Ovary (tissue), 10 donors: ENCODE measurements at places on chromosomes 12 and 14.

- no peak for DNase-seq
These were observed 3.2 kb upstream of the SYNDIG1L start for GRCh38 chr14:74429221-74429691.

DNA sequence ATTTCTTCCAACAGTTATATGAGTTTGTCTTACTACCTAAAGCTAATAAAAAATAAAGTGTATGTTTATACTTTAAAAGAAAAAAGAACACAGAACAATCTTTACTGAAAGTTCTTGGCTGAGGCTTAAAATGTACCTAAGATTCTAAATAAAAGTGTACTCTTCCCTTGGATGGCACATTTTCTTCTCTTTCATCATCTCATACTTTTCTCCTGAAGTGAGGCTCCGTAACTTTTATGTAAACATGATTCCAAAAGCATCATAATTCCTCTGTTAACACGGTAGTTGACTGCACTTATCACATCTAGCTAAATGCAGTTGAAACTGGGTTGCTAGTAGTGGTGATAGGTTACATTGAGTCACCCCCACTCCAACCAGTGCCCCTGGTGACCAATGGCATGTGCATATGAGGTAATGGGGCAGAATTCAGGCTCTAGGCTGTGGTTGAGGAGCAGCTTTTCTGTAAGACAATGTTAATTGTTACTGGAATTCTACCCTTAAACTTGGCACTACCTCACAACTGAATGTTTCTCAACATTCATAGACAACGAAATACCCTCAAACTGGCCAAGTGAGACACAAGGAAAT, 38.4 kb downstream of the WASHC3 start:
- DNase-seq: no peak

DNA sequence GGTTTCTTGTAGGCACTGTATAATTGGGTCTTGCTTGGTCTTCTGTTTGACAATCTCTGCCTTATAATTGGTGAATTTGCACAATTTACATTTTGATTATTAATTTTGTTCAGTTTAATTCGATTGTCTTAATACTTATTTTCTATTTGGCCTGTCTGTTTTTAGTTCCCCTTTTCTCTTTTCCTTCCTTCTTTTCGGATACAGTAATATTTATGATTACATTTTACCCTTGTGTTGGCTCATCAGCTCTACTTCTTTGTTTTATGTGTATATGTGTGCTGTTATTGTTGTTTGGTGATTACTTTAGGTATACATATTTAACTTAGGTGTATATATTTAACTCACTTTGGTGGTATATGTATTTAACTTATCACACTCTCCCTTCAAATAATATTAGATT, 12.8 kb upstream of the BEGAIN start:
- DNase-seq: no peak

DNA sequence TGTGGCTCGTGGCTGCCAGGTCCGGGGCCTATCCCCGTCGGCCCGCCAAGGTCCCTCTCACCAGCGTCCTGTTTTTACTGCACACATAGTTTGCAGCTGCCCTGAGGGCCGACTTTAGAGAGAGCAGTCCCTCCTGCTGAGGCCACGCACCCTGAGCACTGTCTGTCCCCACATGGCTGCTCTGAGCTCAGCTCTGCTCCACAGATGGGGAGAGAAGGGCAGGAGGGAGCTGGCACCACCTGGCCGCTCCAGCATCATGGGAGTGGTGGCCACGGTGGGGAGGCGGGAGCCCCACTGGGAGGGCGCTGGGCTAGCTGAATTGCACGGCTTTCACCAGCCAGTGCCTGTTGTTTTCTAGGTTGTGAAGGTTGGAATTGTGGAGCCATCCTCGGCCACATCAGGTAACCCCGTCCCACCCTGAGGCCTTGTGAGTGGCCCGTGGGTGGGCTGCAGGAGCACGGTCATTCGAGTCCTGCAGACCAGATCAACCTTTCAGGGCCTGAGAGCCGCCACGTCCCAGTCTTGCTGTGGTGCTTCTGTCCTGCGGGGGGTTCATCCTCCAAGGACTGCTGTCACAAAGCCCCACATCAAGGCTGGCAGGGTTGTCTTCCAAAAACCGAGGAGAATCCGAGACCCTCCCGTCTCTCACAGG, 7.4 kb upstream of the TEX22 start:
- DNase-seq: peak; percentile 13

GRCh38 chr12:62632411-62632918, 165.8 kb downstream of the MON2 start:
- DNase-seq: peak; percentile 54

DNA sequence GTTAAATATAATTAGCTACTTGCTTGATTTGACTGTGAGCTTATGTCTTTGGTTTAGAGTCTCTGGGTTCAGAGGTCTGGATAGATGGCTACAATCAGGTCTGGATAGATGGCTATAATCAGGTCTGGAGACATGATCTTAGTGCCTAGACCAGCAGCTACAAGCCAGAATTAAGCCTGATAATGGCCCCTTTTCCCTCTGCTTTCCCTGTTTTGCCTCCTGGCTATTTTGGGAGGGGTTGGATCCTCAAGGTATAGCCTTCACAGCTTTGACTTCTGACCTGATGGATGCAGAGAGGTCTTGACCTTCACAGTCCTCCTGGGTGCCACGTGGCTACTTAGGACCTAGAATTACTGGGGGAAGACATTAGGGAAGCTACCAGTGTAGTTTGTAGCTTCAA, 877.7 kb downstream of the GALC start:
- DNase-seq: no peak

- DNase-seq: no peak
These were observed 126.1 kb downstream of the SMOC1 start for GRCh38 chr14:70005281-70005805.

DNA sequence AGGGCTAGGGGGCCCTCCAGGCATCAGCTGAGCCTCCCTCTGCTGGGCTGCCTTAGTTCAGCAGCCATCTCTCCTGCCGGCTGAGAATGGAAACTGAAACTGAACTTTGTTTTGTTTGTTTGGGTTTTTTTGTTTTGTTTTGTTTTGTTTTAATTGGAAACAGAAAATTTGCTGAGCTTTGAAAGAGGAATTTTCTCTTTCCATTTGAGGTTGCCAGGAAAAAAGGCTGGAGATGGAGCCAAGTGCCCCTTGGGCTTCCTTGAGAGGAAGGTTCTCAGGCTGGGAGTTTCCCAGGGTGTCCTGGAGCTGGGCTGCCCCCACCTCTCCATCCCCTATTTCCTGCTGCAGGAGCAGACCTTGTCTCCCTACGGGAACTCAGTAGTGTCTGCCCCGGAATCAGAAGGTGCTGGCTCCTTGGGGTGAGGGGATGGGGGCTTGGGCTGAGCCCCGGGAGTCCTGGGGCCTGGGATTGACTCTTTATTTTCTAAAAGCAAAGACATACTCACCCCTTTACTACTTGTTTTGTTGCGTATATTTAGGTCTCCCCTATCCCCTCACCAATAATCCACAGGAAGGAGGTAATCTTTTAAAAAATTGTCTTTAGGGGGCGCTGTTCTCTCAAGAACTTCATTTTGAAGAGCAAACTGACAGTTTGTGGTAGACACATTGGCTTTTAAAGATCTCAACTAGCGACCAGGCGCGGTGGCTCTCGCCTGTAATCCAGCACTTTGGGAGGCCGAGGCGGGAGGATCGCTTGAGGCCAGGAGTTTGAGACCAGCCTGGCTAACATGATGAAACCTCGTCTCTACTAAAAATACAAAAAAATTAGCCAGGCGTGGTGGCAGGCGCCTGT, 21.3 kb upstream of the OASL start:
- peak; percentile 63 for DNase-seq

- no peak for DNase-seq
These were observed 16.4 kb downstream of the NAV3 start for GRCh38 chr12:77847060-77847541.

DNA sequence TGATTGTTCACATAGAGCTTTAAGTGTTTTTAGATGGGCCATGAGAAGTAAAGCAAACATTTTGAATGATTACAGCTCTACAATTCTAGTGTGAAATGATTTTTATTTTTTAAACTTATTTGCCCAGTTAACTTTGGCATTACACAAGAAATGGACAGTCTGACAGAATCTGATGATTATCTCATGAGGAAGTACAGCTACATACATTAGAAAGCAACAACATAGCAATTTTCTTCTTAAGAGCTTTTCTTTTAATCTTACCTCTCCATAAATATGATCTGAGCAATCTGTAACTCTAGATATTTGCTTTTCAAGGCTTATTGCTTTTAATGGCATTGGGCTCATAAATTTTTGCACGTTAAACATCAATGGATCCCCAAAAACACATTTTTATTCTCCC, 26.5 kb upstream of the PPP1R12A start:
- DNase-seq: no peak

DNA sequence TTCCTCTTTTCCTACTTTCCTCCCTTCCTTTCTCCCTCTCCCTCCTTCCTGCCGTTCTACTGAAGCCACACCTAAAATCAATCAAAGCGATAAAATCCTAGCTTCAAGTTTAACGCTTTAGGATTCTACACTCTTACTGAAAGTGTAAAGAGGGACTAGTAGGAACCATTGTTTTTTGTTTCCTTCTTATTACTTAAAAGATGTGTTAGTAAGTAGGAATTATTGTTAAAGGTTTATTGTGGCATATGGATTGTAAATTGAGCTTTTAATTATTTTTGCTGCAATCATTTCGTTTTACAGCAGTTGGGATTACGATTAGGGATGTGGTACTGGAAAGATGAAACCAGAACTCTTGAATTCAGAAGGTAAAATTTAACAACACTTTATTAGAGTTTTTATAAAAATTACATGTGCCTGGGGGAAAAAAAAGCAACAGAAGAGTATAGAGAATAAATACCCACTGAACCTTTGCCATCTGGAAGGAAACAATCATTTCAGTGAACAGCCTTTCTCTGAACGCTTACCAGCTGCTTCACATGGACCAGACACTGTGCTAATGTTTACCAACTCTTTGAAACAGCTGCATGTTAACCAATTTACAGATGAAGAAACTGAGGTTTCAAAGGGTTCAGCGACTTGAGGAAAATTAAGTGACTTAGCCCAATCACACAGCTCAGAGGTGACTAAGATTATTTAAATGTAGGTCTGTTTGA, 1.0 kb downstream of the PPP1R36 start:
- no peak for DNase-seq

- no peak for DNase-seq
These were observed 111.9 kb downstream of the SLC41A2 start for GRCh38 chr12:104846056-104846767.

- no peak for DNase-seq
These were observed 75.5 kb downstream of the FBXL14 start for GRCh38 chr12:1518591-1519516.

- DNase-seq: no peak
These were observed 362.9 kb downstream of the EMP1 start for GRCh38 chr12:13559318-13559978.

DNA sequence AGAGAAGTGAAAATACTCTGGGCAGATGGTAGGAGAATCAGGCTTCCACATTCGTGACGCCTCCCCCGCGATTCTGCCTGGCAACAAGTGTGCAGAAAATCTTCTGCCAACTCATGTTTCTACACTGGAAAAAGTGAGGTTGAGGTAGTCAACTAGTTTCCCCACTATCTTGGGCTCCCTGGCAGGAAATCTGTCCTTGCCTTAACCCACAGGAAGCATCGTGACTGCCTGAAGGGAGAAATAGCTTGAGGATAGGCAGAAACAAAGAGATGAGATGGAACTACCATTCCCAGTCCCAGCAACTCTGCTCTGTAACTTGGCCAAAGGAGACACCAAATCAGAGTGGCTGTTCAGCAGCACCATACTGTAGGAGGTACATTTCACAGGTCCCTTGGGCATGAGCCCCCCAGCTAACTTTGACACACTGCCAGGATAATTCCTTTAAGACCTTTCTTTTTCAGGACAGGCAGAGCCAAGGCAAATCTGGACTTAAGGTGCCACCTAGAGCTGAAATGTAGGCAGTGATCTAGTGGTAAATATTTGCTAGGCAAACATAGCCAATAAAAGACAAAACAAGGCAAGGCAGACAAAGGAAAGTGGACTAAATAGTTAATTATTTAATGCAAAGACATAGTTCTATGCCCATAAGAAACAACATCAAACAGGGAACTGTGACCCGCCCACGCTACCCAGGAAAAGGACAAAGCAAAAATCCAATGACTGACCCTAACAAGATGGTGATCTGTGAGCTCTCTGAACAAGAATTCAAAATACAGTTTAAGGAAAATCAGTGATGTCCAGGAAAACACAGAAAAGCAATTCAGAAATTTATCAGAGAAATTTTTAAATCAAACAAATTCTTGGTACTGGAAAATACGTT, 205.1 kb downstream of the PTPRO start:
- DNase-seq: no peak

DNA sequence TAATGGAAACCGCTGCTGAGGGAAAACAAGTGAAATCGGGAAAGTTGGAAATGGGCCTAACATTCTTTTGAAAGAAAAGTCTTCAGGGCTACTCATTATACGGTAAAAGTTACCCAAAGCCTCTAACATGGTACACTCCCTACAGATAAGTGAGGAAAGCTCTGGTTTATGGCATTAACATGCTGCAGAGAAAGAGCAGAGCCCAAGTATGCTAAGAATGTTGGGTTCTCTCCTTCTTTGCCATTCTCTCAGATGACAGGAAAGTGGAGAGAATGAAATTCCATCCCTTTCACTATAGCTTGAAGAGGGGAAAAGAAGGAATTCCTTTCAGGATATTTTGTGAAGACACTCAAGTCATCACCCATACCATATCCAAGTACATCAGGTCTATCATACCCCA, 348.0 kb downstream of the SEC23A start:
- no peak for DNase-seq

- DNase-seq: no peak
These were observed 263.0 kb upstream of the G2E3 start for GRCh38 chr14:30295980-30296379.

- no peak for DNase-seq
These were observed 132.4 kb upstream of the RGS6 start for GRCh38 chr14:71799841-71800240.

GRCh38 chr12:56078427-56078826, 1.5 kb upstream of the ERBB3 start:
- no peak for DNase-seq

DNA sequence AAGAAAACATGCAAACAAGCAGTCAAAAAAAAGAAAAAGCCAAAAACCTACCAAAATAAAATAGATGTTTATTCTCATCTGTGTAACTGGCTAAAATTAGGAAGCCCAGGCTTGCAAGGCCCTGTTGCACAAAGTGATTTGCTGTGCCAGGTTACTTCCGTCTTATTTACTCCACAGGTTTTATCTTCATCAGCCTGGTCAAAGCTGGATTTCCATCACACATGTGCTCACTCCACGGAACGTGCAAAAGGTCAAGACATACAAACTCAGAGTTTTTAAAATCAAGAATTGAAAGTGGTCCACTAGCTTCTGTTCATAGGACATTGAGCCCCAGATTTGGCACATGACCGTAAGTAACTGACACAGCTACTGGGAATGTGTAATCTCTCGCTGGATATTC, 14.8 kb downstream of the KCNJ8 start:
- DNase-seq: no peak

DNA sequence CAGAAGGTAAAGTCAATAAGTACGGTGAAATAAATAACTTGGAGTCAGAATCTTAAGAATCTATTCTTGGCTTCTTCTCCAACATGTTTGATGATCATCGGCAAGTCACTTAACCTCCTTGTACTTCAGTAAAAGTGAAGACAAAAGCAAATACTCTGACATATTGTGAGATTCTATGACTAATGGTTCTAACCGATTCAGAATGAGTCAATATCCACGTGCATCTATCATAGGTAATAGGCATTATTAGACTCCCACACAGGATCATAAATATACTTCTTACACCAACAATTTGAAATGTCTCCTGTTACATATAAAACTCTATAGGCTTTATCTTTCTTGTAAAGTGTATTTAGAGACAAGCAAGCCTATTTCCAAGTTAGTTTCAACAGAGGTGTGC, 144.4 kb upstream of the ATXN7L3B start:
- DNase-seq: no peak
